ENCODE measurements at places on chromosomes 1 and 21.

DNA sequence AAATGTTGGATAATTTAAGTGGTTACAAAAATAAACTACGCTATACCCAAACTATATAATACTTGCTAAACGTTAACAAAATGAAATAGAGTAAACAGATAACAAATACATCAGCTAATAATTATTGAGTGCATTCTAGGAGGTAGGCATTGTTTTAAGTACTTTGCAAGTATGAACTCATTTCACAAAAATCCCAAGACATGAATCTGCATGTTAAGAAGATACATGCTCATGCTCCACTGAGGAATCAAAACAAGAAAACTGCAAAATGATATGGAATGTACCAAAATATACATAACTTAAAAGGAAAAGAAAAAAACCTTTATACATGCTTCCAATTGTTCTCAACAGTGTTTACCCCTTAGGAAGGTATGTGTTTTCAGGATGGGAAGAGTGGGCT lies 2.5 kb downstream of the FRRS1 start:
- DNase-seq: no peak

- DNase-seq: no peak
Measured at GRCh38 chr1:231706934-231707333, 80.3 kb downstream of the DISC1 start.

DNA sequence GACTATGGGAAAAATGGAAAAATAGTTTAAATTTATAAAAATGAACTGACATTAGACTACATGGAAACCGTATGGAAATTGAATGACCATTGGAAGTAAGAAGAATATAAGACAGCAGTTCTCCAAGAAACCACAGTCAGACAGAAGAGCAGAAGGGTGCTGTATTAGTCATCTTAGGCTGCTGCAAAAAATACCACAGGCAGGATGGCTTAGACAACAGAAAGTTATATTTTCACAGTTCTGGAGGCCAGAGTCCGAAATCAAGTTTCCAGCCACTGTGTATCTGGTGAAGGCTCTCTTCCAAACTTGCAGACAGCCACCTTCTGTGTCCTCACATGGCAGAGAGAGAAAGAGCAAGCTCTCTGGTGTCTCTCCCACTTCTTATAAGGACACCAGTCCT lies 175.2 kb downstream of the DSCAM start:
- DNase-seq: no peak

DNA sequence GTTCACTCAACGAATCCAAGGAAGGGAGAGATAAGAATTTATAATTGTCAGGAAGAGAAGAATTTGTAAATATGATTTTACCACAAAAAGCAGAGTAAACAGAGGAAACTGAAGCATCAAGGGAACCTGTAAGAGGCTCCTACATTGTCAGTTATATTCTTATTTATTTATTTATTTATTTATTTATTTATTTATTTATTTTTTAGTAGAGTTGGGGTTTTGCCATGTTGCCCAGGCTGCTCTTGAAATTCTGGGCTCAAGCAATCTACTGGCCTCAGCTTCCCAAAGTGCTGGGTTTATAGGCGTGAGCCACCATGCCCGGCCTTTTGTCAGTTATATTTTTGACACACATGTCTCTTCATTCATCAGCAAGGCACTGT lies 47.1 kb downstream of the FCRL3 start:
- no peak for DNase-seq

- peak; percentile 26 for DNase-seq
Measured at GRCh38 chr1:96966536-96967138, 245.1 kb downstream of the PTBP2 start.

GRCh38 chr1:39788758-39789570 lies at the start of gene BMP8B:
Gene BMP8B (minus strand): TSS chr1:39788865. CDS start chr1:39788485, 380 bp downstream.
- peak; percentile 74 for DNase-seq

DNA sequence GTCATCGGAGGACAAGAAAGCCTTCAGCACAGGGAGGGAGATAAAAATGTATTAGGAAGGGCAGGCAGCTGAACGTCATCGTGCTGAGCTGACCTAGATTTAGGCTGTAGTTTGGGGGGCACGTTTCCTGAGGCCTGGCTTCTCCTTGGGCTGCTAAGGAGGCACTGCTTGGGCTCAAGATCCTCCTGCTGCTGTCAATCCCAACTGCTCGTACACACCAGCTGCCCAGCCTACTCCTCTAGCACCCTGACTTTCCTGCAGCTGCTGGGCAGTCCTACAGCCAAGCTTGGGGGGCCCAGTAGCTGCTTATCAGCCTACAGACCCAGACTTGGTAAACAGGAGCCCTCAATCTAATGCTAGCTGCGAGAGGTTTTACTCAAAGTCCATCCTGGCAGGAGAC lies 6.2 kb downstream of the TMEM35B start:
- no peak for DNase-seq

DNA sequence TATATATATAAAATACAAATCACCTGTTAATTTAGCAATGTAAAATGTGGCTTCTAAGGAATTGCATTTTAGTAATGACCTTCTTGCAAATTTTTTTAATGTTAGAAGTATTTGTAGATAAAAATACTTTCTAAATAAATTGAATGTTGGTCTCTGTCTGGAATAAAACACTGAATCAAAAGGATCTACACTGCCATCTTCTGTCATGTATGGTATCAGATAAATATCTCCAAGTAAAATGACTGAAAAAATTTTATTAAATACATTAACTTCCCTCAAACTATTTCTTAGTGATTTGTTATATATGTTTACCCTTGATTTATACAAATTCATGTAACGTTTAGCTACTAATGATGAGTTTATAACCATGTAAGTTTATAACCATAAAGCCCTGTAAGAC lies 2029.3 kb downstream of the MRPL39 start:
- DNase-seq: no peak

DNA sequence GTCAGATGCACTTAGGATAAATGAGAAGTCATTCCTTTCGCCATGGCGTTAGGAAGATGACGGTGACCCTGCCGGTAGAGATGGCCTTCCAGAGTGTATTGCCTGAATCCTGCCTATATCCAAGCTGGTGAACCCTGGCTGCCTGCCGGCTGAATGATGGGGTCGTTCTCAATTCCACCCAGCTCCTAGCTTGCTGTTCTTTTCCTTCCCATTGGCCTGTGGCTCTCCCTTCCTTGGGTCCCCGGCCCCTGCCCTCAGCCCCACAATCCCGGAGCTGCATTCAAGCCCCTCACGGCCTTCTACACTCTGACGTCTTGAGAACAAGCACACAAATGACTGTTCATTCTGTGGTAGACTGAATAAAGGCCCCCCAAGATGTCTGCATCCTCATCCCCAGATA lies 28.2 kb upstream of the ZBTB21 start:
- DNase-seq: no peak

- DNase-seq: no peak
Measured at GRCh38 chr1:201253411-201253810, 29.9 kb upstream of the PKP1 start.

DNA sequence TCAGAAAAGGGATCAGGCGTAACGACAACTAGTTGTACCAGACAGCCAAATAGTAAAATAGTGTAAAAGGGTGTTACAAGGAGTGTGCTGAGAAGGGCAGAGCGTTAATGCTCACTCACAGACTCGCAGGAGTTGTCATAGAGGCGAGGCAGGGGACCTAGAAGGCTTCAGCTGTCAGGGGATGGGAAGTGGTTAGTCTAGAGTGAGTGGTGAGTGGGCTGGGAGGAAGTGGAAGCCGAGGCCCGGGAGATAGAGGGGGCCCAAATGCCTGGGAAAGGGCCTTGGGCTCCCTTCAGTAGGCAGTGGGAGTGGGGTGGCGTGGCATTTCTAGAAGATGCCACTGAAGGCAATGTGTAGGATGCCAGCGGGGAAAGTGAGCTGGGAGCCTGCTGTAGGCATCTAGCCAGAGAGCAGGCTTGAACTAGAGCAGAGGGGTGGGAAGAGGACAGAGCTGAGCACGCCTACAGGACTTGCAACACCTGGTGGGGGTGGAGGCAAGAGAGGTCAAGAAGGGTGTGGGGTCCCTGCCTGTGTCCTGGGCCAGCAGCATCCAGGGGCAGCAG lies 10.3 kb downstream of the SLC6A17 start:
- DNase-seq: peak; percentile 13

DNA sequence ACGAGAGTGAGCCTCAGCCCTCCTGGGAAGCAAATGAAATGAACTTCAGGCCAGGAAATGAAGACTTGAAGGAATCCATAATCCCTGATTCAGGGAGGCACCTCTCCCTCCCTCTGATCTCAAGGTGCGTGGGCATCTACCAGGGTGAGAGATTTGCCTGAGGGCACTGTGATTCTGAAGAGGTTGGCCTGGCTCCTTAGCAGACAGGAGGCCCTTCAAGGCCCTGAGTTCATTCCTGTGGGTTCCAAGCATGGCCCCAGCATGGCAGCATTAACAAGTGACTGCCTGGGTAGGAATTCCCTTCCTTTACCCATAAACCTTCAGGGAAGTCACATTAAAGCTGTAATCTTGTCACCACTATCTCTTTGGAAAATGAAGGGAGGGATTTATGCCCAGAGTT lies 29.8 kb upstream of the IFNGR2 start:
- DNase-seq: no peak

GRCh38 chr1:66607458-66607857 lies 73.5 kb downstream of the SGIP1 start:
- DNase-seq: no peak

DNA sequence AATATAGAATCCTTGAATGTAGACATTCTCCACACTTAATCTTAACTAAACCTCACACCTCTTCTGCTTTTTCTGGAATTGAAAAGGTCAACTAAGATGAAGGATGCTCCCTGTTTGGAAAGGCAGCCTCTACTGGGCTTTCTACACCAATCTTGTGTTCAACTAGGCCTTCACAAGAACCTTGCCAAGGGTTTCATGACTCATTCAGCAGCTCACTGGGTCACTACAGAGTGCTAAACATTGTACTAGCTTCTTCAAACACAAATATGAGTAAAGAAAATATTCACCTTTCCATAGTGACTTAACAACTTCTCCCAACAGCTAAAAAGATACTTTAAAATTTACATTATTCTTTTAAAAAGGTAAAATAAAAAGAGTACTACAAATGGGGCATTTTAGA lies 135.3 kb upstream of the PRMT6 start:
- DNase-seq: no peak

GRCh38 chr1:107003972-107004371 lies 52.5 kb upstream of the PRMT6 start:
- DNase-seq: no peak

DNA sequence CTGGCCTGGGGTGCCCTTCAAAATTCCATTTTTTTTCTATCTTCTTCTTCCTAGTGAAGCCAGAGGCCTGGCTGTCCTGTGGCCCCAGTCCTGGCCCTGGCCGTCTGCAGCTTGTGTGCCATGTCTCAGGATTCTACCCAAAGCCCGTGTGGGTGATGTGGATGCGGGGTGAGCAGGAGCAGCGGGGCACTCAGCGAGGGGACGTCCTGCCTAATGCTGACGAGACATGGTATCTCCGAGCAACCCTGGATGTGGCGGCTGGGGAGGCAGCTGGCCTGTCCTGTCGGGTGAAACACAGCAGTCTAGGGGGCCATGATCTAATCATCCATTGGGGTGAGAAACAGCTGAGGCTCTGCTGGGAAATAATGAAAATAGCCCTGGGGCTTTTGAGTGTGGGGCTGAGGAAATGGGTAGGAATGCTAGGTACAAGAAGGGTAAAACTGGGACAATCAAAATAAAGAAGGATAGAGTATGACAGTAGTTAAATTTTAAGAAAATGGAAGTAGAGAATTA lies 2.1 kb downstream of the CD1E start:
- no peak for DNase-seq

DNA sequence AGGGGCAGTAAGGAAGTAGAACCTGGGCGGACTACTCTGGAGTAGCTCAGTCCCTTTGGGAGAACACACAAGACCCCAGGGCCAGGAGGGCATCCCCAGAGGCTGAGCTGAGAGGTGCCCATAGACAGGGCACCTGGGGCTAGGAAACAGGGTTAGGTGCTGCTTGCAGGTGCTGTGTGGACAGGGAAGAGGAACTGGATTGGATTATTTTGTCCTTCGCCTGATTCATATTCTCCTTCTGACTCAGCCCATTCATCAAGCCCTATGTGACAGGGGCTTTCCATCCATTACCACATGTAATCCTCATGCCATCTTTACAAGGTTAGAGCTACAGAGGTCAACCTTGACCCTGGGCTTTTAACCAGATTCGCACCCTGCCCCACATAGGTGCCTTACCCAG lies 183.9 kb downstream of the C1orf94 start:
- DNase-seq: no peak

DNA sequence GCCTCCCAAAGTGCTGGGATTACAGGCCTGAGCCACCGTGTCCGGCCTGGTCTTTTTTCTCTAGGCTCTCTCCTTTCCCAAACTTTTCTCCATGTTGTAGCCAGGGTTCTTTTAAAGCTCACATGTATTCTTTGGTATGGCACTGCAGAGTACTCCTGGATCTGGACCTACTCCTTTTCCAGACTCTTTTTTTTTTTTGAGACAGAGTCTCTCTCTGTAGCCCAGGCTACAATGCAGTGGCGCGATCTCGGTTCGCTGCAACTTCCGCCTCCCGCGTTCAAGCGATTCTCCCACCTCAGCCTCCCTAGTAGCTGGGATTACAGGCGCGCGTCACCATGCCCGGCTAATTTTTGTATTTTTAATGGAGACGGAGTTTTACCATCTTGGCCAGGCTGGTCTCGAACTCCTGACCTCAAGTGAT lies 602 bp upstream of the MED18 start:
- no peak for DNase-seq

- DNase-seq: no peak
Measured at GRCh38 chr1:203321273-203322052, 16.1 kb downstream of the BTG2 start.

GRCh38 chr1:111197598-111198284 lies 2.7 kb downstream of the DENND2D start:
- DNase-seq: peak; percentile 69

GRCh38 chr1:45512641-45513054 lies 9.0 kb downstream of the PRDX1 start:
- DNase-seq: peak; percentile 83

DNA sequence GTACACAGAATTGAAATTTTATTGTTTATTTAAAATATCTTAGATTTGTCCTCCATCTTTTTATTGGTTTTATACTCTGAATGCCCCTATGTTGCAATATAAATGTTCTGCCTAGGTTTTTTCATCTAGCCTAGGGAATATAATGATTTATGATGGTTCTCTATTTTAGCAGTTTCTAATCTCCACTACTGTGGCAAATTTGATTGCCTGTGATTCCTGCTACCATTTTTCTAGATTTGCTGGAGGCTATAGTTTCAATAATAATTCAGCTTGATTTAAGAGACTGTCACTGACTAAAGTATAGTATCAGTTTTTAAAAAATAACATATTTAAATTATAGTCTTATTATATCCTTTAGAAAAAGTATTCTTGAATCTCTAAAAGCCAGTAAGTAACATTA lies 90.5 kb downstream of the USP25 start:
- no peak for DNase-seq

DNA sequence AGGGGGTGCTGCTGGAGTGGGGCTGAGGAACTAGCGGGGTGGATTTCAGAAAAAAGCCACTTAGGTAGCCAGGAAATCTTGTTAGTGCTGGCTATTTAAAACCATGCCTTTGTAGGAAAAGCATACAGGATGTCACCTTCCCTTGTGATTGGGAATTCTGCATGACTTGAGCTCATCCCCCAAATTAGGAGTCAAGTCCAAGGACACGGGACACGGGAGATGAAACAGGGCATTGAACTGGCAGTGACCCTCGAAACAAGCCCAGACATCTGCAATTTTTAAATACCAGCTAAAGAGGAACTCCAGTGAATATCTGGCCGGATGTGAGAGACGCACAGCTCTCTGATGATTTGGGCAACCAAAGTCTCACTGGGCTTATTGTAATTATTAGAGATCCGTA lies 32.8 kb downstream of the C2CD2 start:
- DNase-seq: peak; percentile 45

- no peak for DNase-seq
Measured at GRCh38 chr1:213484333-213484732, 433.3 kb downstream of the RPS6KC1 start.
